ENCODE measurements at places on chromosomes 11 and 22.

GRCh38 chr11:57457643-57458023 lies 2.7 kb upstream of the RTN4RL2 start:
- DNase-seq, result no peak

- DNase-seq, result no peak
Measured at GRCh38 chr22:46111645-46112306, 38.5 kb upstream of the PPARA start.

DNA sequence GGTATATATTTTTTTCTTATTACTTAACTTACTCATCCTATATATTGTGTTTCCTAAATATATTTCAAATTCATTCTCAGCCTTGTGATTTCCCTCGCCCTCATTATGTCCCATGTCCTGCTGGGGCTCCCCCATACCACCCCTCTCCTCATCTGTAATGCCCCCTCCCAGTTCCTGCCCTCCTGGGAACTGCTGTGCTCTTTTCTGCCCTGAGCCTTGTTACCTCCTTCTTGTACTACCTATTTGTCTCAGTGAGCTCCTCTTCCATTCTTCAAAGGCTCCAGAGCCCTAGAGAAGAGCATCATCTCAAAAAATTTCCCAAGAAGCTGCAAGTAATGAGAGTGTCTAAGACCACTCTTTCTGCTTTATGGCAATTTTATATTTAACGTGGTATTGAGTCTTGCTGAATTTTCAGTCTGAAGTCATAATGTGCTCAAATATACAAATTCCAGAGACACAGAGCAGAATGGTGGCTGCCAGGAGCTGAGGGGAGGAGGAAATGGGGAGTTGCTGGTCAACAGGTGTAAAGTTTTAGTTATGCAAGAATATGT lies 66.5 kb upstream of the TOP3B start:
- no peak for DNase-seq

DNA sequence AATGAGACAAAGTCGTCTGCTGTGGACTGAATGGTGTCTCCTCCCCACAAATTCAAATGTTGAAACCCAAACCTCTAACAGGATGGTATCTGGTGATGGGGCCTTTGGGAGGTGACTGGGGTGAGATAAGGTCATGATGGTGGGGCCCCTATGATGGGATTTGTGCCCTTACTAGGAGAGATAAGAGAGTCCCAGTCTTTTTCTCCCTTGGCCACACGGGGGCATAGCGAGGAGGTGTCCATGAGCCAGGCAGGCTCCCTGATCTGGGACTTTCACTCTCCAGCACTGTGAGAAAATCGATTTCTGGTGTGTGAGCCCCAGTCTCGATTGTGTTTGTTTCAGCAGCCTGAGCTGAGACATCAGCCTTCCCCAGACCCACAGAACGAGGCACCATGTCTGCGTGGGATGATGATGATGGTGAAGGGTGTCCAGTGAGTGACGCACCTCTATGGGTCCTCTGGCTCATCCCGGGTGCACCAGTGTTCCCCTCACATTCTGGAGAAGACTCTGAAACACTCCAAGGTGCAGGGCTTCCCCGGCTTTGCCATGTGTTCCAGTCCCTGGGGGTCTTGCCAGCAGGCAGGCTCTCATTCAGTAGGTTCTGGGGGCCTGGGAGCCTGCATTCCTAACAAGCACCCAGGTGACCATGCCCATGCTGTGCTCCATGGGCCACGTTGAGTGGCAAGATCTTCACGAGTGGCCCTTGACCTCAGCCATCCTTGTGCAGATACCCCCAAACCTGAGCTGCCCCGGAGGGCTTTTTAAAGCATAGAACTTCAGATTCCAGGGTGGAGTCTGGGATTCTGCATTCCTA lies 363.0 kb downstream of the CTTN start:
- no peak for DNase-seq

GRCh38 chr11:130315354-130315970 lies 745 bp upstream of the ZBTB44 start:
- peak; percentile 59 for DNase-seq

- DNase-seq, result no peak
Measured at GRCh38 chr11:69939551-69940245, 120.5 kb upstream of the FGF3 start.

GRCh38 chr22:23256986-23257888 lies 76.9 kb downstream of the BCR start:
- no peak for DNase-seq

DNA sequence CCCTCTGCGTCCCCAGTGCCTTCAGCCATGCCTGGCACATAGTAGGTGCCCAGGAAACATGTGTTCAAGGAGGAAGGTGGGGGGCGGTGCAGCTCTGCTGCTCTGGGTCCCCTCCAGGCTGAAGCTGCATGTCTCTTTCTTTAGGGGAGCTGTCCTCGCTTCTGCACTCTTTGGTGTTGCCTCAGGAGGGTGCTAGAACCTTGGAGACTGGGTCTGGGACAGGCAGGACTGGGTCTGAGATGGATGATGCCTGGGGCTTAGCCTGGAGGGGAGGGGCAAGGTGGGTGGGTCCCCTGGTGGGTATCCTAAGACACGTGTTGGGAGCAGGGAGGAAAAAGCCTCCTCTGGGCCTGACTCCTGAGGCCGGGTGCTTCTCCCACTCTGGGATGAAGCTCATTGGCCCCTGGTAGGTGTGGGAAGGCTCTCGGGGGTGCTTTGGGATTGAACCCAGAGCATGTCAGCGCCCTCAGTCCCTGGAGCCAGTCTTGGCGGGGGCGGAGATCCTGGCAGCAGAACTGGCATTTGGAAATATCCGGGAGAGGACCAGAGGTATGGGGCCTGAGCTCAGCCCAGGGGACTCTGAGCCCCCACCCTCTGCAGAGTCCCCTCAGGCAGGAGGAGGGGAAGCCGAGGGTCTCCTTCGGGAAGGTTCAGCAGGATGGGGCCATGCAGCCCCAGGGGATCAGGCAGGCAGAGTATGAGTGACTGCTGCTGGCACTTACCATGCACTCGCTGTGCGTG lies 6.7 kb upstream of the GSTP1 start:
- no peak for DNase-seq

- DNase-seq, result no peak
Measured at GRCh38 chr11:20250644-20251247, 90.5 kb upstream of the DBX1 start.

- no peak for DNase-seq
Measured at GRCh38 chr22:34620832-34621231, 445.1 kb upstream of the ISX start.

GRCh38 chr11:32529994-32530588 lies 53.5 kb upstream of the EIF3M start:
- no peak for DNase-seq

DNA sequence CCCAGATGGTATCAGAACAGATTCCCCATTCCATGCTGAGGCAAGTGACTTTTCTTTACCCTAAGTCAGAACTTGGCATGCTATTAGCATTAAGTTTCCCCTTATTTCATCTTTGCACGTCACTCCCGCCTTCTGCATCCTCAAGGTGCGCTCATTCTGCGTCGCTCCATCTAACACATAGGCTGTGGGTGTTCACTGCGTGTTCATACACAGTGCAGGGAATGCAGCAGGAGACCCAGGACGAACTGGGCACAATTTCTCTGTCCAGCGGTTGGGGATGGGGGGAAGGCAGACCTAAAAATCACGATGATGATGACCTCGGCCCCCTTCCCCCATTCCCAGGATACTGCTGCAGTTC lies 19.7 kb upstream of the ACR start:
- no peak for DNase-seq

GRCh38 chr11:35082321-35083180 lies 56.4 kb upstream of the CD44 start:
- peak; percentile 9 for DNase-seq

DNA sequence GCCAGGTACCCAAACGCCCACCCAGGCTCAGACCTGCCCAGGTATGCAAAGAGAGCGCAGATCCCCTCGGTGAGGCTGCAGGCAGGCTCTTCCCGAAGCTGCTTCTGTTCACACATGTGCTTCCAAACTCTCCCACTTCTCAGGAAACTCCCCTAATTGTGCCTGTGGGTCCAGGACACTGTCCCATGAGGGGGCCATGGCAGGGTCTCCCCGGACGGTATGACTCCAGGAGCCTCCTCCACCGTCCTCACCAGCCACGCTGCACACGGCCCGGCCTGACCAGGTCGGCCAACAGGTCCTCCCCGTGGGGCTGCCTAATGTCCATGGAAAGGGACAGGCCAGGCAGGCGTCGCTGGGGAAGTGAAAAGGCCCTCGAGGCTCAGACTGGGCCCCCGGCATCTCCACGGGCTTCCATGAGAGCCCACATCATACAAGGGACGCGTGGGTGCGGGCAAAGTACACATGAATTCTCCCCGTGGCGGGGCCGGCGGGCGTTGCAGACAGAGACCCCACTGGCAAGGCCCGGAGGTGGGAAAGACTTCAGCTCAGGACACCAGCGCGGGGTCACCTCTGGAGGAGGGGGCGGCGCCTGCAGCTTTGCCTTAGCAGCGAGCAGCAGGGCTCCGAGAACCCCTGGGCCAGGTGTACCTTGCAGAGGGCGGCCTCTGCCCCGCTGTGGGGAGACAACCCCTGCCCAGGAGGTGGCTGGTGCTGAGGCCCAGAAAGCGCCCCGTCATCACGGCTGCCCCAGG lies 526.1 kb downstream of the BRD1 start:
- DNase-seq, result no peak

- DNase-seq, result no peak
Measured at GRCh38 chr11:69356703-69357457, 62.9 kb downstream of the MYEOV start.

DNA sequence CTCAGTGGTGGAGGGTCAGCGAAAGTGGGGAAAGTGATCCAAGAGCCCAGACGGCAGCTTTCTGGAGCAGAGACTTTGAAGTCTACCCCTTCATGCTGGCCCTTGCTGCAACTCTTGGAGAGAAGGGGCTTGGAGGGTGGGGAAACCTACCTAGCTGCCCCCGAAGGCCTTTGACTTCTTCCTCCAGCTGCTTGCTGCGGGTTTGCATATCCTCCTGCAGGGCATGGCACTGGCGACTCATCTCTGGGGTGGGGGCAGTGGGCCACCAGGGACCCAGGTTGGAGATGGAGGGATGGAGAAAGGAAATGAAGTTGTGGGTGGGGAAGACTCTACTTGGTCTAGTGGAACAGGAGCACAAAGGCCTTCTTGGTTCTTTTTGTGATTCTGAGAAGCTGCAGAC lies 7.7 kb downstream of the NHERF4 start:
- no peak for DNase-seq

DNA sequence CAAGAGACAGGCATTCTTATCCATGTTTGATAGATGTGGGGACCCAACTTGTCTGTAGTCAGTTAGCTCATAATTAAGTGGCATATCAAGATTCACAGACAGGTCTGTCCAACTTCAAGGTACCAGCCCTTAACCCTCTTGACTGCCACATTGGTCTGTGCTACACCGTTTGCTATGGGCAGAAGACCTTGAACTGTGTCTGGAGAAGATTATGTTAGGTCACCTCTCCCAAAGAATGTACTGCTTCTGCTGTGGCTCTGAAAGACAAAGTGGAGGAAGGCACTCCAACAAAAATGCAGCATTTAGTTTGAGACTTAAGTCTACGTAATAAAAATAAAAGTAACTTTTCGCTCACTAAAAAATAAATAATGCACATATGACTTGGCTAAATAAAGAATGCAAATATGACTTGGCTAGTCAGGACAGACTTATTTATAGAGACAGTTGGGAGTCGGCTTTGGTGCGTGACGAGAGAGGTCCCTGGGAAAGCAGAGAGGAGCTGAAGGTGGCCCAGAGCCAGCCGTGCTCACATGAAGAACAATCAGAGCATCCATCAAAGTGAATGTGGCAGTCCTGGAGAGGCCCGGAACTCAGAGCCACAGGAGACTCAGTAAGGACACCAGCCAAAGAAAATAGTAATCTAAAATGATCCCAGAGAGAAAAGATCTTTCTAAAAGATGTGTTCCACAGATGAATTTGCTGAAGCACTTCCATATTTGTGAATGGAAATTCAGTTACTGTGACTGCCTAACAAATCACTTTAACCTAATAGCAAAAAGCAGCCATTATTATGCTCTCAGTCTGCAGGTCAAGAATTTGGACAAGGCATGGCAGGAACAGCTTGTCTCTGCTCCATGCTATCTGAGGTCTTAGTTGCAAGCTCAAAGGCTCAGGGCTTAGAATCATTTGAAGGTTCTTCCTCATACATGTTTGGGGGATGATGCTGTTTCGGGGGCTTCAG lies 35.0 kb downstream of the CWC15 start:
- no peak for DNase-seq

DNA sequence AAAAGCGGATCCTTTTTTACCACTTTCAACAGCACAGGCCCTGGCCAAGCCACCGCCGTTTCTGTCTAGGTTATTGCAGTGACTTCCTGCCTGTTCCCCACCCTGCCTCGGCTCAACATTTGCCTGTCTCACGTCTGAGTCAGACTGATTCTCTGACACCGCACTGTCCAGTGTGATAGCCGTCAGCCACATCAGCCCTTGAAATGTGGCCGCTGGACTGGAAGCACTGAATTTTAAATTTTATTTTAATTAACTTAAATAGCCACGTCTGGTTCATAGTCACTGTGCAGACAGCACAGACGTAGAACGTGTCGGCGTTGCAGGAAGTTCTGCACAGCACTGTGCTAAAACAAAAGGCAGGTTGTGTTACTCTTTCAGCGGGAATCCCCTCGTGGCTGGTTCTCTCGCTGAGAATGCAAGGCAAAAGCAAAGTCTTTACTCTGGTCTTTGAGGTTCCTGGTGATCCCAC lies 56.3 kb upstream of the ADSL start:
- no peak for DNase-seq

DNA sequence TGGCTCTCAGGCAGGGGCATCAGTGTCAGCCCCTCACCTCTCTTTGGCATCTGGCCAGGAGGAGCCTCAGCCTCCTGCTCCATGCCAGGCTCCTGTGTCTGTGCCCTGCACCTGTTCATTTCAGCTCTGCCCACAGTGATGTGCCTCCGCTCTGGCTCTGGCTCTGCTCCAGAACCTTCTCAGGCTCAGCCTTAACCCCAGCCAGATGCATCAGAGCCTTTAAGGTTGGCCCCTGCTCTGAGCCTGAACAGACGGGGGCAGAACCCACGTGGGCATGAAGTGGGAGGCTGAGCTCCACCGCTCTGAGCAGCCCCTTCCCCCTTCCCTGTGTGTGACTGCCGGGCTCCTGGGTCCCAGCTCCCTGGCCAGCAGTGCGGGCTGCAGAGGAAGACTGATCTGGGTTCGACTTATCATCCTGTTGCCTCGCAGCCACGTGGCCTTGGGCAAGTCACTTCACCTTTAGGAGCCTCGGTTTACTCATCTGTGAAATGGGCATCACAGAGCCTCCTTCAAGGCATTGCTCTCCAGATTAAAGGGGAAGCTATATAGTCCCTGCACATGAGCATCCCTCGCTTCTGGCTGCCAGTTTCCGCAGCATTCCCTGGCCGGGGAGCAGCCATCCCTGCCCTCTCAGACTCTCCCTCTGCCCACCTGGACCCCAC lies 44.7 kb upstream of the RTL6 start:
- DNase-seq, result no peak

GRCh38 chr22:44661659-44662569 lies 40.1 kb upstream of the PRR5 start:
- no peak for DNase-seq

- DNase-seq, result no peak
Measured at GRCh38 chr11:102940714-102941588, 14.6 kb downstream of the MMP13 start.

DNA sequence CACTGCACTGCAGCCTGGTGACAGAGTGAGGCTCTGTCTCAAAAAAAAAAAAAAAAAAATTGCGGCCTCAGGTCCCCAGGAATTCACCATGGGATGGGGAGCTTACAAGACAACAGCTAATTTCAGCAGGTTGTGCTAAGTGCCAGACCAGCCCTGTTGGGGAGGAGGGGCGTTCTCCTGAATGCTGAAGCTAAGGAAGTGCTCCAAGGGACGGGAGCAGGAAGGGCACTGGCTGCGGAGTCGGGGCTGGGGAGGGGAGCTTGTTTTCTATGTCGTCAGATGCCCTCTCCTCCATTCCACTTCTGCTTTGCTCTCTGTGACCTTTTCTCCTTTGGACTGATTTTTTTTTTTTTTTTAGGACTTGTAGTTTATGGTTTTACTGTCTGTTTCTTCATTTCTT lies 4.5 kb downstream of the ADAMTS15 start:
- DNase-seq, result no peak

Measured in C1 segment of cervical spinal cord (tissue), 14 donors.